ENCODE measurements at places on chromosomes 3 and 15.

DNA sequence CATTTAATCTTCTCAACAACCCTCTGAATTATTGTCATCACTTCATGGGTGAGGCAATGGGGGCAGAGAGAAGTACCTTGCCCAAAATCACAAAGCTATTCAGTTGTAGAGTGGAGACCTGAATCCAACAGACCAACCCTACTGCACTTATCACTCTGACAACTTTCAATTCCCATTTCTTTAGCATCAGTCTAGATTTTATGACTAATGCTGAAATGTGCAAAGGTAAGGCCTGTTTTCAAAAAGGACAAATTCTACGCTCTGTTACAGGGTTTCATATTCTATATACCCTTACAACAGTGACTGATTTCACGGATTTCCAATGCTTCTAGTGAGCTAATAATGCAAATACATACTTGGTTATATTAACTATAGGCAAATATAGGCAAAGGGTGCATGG is 286.0 kb downstream of the ADAMTS17 start:
- no peak for DNase-seq

DNA sequence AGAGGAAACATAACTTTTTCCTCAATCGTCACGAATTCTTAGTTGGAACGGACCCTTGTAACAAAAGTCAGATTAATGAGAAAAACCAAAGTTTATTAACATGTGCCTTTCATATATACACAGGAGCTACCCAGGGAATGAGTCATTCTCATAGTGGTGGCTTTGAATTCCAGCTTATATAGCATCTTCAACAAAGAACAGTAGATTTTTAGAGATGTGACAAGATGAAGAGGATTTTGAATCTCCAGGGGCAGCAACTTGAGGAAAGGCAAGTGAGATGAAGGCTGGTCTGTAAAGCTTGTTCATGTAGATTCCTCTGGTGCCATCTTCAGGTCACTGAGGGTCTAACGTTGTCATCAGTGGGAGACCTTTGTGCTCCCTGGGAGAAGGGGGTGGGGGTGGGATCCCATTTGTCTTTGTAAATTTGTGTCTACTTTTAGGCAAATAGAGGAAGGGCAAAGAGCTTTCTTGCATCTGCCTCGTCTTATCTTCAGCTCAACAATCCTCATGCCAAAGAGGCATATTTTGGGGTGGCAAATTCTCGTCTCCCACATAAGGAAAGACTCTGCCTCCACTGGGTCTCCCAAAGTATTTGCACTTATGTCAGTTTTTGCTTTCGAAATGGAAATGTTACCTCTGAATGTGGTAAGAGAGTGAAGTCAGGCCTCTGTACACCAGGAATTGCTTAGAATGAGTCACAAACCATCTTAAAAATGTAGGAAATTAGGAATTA is 29.5 kb downstream of the CLEC3B start:
- DNase-seq = peak; percentile 32

DNA sequence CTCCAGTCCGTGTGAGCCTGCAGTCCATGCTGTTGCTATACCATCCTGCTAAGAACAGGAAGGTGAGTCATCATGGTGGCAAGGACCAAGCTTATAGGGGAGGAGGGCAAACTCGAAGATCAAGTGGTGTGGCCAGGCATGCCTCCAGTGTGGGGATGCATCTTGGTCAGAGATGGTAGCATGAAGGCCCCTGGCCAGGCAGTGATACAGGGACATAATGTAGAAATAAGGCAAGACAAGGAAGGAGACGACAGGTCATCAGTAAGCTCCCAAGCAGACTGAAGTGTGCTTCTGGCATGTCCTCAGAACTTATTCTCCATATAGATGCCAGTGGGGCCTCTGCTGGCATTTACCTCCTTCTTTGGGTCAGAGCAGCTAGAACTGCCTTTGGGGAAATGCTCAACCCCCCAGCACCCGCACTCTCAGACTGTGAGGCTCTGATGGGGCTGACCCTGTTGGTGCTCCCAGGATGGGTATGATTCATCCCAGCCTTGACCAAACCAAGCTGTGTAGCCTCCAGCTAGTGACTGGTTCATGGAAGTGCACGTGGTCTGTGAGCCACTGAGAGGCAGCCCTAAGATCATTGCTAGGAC is 52.5 kb upstream of the ATP2B2 start:
- DNase-seq = peak; percentile 62

DNA sequence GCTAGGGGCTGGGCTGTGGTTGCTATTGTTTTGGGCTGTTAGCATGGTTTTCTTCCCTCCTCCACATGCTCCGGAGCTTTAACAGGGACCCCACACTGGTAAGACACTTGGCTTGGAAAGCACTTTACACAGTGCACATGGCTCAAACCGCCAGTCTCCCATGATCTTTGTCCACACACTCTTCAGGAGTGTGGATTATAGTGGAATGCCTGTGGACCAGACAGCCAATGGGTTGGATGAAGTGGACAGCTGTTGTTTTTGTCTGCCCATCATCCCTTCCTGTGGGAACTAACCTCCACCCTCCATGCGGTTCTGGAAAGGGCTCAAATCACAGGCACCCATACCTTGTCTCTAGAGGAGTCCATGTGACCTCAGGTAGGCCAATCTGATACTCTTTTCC is 10.0 kb downstream of the PAQR9 start:
- DNase-seq = no peak

- no peak for DNase-seq
Measured at GRCh38 chr3:62621176-62621575, 247.8 kb upstream of the FEZF2 start.

- peak; percentile 98 for DNase-seq
Measured at GRCh38 chr3:177294221-177294620, 96.9 kb upstream of the TBL1XR1 start.

GRCh38 chr3:144585953-144586352 is 614.3 kb downstream of the DIPK2A start:
- no peak for DNase-seq

GRCh38 chr3:108343491-108343890 is 47.1 kb downstream of the HHLA2 start:
- no peak for DNase-seq

- DNase-seq = no peak
Measured at GRCh38 chr15:48085591-48085930, 35.2 kb upstream of the SLC24A5 start.

- DNase-seq = no peak
Measured at GRCh38 chr3:13420045-13420830, at the start of gene NUP210. NUP210 (minus strand) TSS chr3:13420322; CDS start chr3:13420226, 96 bp downstream.

- no peak for DNase-seq
Measured at GRCh38 chr15:52862677-52863076, 72.5 kb upstream of the ONECUT1 start.

DNA sequence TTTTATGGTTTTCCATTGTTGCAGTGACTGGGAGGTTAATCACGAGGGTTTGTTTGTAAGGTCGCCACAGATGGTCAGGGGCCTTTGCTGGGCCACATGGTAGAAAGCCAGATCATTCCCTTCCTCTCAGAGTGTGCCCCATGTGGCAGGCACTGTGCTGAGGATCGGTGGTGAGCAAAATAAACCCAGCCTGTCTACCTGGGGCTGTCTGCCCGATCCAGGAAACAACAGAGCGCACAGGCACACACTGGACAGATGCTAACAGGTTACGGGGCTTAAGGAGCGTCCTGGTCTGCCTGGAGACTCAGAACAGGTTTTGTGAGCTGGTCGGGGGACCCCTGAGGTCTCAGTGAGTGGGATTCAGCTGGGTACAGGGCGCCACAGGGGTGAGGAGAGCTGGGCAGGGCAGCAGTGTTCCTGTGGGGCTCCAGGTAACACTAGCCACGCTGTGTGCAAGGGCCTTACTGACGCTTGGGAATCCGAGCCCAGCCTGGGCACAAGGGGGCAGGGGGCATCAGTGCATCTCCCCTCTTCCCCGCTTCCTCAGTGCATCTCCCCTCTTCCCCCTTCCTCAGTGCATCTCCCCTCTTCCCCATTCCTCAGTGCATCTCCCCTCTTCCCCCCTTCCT is 136.4 kb downstream of the DNAJB8 start:
- no peak for DNase-seq

DNA sequence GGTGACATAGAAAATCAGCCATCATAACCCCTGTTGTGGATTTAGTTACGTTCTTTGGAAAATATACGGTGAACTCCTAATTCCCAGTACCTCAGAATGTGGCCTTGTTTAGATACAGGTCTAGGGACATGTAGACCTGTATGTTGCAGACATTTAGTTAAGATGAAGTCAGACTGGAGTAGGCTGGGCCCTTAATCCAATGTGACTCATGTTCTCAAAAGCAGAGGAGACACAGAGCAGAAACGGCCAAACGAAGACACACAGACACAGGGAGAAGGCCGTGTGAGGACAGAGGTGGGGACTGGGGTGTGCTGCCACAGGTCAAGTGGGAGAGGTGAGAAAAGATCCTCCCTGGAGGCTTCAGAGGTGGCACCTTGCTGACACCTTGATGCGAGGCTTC is 119.0 kb upstream of the PROK2 start:
- DNase-seq = peak; percentile 8

DNA sequence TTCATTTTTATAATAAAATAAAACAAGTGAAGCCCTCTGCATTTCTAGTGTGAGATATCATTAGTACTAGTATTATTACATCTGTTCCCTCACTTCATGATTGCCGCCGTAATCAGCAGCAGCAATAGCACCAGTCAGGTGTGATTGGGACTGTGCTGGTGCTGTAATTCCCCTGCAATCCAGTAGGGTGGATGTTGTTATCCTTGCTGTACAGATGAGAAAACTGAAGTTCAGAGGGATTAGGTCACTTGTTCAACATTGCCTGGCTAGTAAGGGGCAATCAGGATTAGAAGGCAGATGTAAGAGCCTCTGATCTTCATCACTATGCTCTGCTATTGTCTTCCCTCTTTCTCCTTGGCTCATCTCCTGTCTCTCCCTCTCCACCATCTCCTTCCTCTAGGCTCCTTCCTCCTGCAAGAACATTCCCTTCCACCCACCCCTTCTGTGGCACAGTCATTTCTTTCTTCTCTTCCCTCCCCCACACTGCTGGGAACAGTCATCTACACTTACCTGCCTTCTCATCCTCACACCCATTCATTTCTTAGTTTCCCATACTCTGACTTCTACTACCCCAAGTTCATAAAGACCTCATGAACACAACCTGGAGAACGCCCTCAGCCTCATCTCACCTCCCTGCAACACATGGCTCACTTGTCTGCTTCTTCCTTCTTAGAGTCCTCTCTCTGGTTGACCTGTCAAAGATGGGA is 29.7 kb downstream of the CRYGS start:
- DNase-seq = peak; percentile 39

- DNase-seq = no peak
Measured at GRCh38 chr3:4714045-4714444, 220.9 kb downstream of the ITPR1 start.

DNA sequence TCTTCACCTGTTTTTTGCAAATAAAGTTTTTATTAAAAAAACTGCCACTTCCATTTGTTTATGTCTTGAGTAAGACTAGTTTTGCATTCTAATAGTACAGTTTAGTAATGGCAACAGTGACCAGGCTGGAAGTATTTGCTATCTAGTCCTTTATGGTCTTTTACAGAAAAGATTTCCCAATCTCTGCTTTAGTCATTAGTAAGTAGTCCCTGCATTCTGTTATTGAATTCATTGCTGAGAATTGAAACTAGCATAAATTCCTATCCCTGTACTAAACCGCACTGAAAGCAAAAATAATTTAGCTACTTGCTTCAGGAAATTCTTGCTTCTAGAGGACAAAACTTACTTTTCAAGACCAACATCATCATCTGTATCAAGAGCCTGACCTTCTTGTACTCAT is 46.2 kb downstream of the CNTN6 start:
- no peak for DNase-seq

GRCh38 chr3:22606938-22607337 is 596.2 kb upstream of the UBE2E2 start:
- DNase-seq = peak; percentile 82

- DNase-seq = no peak
Measured at GRCh38 chr15:40052604-40053003, 13.6 kb upstream of the SRP14 start.

DNA sequence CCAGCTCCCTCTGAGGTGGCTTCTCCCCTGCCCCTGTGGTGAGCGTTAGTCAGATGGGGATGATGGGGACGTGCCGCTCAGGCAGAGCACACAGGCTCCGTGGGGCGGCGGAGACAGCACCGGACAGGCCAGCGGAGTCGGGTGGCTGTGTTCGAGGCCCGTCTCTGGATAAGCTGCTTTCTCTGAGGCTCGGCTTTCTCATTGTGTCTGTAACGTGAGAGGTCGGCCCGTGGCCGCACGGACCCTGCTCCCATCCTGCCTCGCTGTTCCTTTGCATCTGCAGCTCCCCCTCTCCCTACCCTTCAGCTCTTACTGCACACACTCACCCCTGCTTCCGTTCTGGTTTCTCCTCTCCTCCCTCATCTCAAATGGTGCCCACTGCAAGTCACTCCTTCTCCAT is 62.5 kb downstream of the FAM43A start:
- no peak for DNase-seq

GRCh38 chr3:129835198-129835597 is 58.3 kb downstream of the TMCC1 start:
- no peak for DNase-seq

GRCh38 chr3:98730338-98730737 is 32.8 kb upstream of the ST3GAL6 start:
- peak; percentile 90 for DNase-seq

DNA sequence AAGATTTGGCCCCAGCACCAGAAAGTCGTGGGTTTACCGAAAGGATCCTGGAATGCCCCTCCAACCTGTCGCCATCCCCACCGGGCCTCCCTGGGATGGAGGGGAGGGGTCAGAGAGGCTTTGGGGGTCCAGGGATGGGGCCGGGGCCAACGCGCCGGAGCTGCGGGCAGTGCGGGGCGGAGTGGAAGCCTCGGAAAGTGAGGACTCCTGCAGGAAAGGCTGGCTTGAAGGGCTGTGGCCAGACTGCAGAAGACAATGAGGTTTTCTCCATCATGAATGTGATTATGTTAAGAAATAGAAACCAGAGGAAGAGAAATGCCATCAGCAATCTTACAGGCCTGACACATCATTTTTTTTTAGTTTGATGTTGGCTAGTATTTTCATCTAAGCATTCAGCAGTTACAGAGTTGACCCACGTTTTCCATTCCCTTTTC is 738 bp downstream of the YEATS2 start:
- peak; percentile 39 for DNase-seq

DNA sequence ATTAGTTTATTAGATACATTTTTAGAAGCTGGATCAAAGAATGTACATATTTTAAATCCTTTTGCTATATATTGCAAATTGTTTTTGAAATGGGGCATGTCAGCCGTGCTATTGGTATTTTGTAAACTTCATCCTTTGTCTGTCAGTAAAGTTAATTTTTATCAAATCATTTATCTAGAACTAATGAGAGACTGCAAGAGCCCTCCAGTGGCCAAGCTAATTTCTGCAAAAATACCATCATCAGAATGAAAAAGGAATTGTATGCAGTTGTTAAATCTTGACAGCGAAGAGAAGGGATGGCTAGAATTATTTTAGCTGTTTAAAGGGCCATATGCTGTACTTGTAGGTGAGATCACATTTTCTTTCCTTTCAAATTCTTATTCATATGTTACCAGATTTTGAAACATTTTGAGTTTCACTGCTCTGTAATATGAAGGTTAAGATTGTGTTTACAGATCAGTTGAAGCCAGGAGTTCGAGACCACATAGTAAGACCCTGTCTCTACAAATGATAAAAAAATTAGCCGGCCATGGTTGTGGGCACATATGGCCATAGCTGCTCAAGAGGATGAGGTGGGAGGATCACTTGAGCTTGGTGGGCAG is 8.1 kb upstream of the CLDN11 start:
- DNase-seq = peak; percentile 45

Data from epithelial cell of esophagus (primary cell).